Stimulated activated CD8-positive, alpha-beta memory T cell treated with anti-CD3 and anti-CD28 coated beads, Interleukin-12 subunit alpha, Interleukin-12 subunit beta, amount 100 ng/mL, for 4 hours (primary cell): ENCODE measurements at places on chromosomes 5 and 9.

GRCh38 chr9:110767559-110768063, 99.0 kb downstream of the MUSK start:
- no peak for DNase-seq

DNA sequence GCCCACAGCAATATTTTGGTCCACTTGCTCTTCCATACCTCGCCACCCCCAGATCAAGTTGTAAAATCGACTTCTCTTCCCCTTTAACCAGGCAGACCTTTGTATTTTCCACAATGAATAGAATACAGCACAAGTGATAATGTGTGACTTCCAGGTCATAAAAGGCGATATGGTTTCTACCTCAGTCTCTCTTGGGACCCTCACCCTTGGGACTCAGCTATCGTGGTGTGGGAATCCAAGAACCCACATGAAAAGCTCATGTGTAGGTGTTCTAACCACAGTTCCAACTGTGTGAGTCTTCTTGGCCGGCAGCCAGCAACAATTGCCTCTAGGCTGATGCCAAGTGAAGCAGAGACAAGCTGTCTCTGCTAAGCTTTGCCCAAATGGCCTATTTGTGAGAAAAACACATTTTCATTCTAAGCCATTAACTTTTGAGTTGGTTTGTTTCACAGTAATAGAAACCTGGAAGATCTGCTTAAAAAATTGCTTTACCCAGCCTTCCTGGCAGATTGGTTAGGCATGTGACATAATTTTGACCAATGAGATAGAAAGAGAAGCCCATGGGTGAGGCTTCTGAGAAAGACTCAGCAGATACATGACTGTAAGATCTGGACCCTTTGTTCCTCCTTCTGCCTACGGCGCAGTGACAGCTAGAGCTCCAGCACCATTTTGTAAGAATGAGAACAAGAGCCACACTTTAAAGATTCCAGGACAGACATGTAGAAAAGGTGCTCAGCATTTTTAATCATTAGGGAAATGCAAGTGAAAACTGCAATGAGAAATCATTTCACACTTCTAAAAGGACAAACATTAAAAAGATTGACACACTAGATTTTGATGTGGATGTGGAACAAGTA, 18.3 kb upstream of the MLLT3 start:
- peak; percentile 40 for DNase-seq

- DNase-seq = no peak
These were observed 26.6 kb upstream of the SLC46A2 start for GRCh38 chr9:112917047-112917986.

DNA sequence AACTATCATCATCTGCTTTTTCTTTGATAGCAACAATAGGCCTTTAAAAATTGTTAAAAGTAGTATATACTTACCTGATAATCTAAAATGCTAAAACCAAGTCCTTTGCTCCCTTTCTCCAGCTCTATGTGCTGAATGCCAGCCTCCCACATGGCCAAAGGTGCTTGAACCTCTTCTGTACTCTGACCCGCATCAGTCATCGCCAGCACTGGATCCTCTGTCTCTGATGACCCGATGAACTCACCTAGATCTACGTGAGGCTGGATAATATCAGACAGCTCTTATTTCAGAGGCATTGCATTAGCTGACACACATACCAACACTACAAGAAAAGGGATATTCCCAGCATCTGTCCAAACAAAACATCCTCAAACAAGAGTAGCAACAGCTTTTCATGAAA, 89.5 kb downstream of the MPDZ start:
- no peak for DNase-seq

GRCh38 chr9:129644365-129644764, 2.4 kb upstream of the ASB6 start:
- DNase-seq = no peak

DNA sequence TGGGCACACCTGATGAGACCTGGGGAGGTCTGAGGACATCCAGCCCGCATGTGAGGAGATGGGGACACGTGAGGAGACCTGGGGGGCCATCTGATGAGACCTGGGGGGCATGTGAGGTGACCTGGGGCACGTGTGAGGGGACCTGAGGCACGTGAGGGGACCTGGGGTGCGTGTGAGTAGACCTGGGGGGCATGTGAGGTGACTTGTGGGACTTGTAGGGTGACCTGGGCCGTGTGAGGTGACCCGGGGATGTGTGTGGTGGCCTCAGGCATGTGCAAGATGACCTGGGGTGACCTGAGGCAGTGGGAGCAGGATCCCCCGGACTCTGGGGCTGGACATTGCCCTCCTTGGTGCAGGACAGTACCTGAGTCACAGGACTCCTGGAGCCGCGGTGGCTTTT, 30.6 kb downstream of the PNPLA7 start:
- DNase-seq = no peak

GRCh38 chr5:73764996-73765395, 139.0 kb downstream of the ARHGEF28 start:
- DNase-seq = no peak

DNA sequence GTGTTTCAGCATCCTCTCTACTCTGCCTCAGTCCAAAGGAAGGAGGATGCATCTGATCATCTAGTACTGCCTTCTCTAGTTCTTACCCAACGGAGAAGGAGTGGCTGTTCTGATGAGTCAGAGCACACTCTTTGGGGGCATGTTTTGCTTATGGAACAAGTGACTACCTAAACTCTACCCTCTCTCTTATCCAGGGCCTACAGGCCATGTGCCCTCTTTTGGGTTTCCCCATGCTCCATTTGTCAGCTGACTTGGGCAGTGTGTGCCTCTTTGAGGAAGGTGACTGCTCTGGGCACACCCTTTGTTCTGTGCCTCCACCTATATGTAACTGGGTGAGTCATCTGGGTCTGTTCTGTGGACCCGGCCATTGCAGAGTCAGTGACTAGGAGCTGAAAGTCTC, 89.6 kb upstream of the BNC2 start:
- no peak for DNase-seq

GRCh38 chr5:3303777-3304176, 291.9 kb upstream of the IRX1 start:
- no peak for DNase-seq

DNA sequence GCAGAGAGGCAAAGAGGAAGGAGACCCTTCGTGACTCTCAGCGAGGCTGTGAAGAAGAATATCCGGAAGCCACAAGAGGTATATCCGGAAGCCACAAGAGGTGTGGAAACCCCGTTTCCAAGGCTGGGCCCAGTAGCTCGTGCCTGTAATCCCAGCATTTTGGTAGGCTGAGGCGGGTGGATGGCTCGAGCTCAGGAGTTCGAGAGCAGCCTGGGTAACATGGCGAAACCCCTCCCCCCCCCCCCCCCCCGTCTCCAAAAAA, 612 bp upstream of the BBLN start:
- peak; percentile 16 for DNase-seq

- DNase-seq = no peak
These were observed 49.9 kb upstream of the SLIT3 start for GRCh38 chr5:169350759-169351240.

- no peak for DNase-seq
These were observed 3.9 kb downstream of the NIPAL4 start for GRCh38 chr5:157463621-157464518.

GRCh38 chr9:6680797-6681146, 35.2 kb upstream of the GLDC start:
- no peak for DNase-seq

DNA sequence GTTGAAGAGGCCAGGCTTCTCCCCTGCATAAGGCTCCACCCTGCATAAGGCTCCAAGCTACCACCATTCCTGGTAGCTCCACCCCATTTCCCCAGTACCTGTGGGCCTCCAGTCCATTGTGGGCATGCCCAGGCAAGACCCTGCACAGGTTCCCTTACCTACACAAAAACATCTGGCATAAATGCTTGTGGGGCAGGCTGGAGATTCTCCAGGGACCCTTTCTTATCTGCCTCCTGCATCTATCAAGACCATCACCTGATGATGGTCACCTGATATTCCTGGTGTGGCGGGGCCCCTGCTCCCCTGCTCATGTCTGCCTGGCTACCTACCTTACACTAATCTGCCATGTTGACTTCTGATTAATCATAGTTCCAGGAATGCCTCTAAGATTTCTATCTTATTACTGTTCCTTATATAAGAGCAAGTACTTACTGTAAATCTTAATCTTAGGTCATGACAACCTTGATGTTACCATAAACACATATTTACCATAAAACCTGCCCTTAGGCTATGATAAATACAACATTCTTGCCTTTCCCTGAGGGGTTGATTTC, 41.0 kb downstream of the FGD3 start:
- no peak for DNase-seq

- no peak for DNase-seq
These were observed 104.8 kb upstream of the ERCC6L2 start for GRCh38 chr9:95770653-95771131.

- no peak for DNase-seq
These were observed 126.0 kb upstream of the ACO1 start for GRCh38 chr9:32258482-32258881.

GRCh38 chr5:68426586-68426985, 211.0 kb downstream of the PIK3R1 start:
- DNase-seq = no peak

- DNase-seq = no peak
These were observed 55.7 kb upstream of the FAM120AOS start for GRCh38 chr9:93509084-93509483.

GRCh38 chr5:134502259-134502658, 23.2 kb upstream of the JADE2 start:
- no peak for DNase-seq

GRCh38 chr5:31372124-31372523, 159.8 kb downstream of the DROSHA start:
- DNase-seq = no peak

- no peak for DNase-seq
These were observed 329.0 kb upstream of the PANK3 start for GRCh38 chr5:168908207-168908606.

DNA sequence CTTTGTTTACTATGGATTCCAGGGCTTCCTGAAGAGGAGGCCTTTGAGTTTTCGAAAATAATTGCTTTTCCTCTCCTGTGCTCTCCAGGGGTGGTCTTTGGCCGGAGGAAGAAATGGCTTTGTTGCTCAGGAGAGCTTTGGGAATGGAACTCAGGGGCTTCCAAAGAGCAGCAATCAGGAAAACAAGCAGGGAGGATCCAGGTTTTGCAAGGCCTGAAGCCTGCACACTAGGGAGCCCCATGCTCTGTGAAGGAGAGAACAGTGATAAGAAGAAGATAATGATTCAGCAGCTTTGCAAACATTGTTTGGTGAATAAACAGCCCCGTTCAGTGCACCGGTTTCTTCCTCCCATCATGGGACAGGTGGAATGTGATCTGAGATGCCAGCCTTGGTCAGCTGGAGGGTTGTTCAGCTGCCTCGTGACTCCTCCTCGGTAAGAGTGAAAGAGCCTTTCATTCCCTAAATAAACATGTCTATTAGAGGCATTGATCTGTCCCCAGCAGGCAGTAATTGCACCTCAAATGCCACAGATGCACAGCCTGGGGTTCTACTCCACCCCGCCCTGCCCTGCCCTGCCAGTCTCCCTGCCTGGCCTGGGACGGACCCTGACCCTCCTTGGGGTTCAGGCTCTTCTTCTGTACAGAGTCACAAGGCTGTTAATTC, 11.5 kb upstream of the ALDH1B1 start:
- no peak for DNase-seq

DNA sequence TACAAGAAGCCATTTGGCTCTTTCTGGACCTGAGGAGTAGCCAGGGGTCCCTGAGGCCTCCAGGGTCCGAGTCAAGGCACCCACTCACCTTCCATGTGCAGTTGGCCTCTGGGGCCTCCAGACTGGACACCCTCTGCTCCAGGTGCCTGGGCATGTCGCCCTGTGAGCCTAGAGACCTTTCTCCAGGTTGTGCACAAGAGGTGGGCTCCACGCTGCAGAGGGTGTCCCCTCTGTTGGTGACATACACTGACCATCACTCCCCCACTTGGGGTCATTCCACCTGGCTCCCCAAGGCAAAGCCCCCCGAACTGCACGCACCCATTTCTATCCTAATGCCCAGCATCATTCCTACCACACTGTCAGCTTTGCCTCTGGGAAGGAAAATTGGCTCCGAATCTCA, 48.8 kb downstream of the RASGEF1C start:
- DNase-seq = no peak

- DNase-seq = no peak
These were observed 114.6 kb downstream of the KLHL3 start for GRCh38 chr5:137621306-137621705.

DNA sequence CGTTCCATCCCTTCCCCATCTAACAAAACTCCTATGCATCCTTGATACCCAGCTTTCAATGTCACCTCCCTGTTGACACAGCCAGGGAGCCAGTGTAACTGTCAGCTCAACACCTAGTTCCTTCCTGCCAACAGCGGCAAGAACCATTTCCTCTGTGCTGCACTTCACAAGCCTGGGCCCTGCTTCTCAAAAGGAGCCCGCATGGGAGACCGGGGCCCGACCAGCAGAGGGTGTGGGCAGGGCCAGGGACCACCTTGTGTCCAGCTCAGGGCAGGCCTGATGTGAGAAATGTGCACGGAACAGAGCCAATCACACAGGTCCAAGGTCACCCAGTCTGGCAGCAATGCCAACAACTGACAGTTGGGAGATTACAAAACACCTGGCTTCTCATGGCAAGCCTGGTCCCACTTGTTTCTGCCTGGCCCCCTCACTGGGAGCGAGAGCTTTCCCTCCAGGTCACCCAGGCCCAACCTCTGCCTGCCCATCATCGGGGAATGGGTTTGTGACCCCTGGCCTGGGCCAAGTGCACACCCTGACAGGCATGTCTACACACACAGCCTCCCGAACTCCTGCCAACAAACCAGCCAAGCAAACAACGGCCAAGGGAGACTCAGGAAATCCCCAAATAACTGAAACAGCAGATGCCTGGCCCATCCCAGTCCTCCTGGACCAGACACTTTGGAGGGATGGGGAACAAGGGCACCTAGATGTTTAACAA, 3.1 kb downstream of the RNF44 start:
- DNase-seq = no peak

GRCh38 chr5:78182838-78183237, 111.7 kb downstream of the AP3B1 start:
- no peak for DNase-seq

- DNase-seq = no peak
These were observed 70.1 kb downstream of the RIC1 start for GRCh38 chr9:5698810-5699556.

- no peak for DNase-seq
These were observed 28.5 kb upstream of the PUM3 start for GRCh38 chr9:2872250-2872930.

DNA sequence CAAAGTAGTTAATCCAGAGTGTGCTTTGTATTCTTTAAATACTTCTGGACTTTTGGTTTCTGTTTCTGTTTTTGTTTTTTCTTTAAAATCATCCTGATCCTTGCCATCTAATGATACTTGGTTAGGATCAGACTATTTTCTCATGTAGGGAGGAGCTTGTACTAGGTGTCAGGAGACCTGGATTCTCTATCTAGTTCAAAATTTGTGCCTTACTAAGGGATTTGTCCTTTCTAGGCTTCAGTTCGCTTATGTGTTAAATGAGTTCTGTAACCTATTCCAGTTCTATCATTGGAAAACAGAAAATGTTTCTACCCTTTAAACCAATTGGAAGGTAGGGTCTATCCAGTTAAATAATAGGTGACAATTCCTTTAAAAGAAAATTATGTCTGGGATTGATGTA, 3.3 kb upstream of the MEF2C start:
- no peak for DNase-seq

DNA sequence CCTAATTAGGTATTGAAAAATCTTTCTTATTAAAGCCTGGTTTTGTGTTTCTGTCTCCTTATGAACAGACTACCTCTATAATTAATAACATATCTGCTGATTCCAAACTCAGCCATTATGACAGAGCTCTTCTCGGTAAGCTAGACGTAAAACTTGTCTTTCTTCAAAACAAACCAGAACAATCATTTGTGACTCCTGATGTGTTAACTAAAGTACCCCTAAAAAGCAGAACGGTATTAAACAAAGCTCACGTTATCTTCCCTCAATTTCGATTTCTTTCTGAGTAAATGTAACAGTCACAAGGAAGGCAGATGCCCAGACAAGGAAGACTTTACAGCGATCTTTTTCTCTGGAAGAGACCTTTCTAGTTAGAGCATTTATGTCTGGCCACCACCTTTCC, 1.8 kb downstream of the SEMA5A start:
- no peak for DNase-seq
